ENCODE measurements at places on chromosomes 1 and 21.

DNA sequence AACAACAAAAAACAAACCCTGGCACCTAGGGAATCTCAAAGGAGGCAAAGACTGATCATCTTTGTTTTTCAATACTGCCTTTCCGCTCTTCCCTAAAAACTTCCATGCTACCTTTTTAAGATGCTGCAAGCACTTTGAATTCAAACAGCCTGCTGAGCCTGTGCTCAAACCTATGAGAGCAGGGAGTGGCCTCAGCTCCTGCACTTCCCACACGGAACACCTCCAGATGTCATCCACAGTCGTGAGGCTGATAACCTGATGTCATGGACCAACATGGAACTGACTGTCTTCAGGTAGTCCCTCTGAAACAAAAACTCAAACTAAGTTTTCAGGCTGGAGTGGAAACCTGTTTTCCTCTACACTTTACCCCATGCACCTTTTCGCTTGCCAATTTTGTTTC is 46.8 kb downstream of the DESI2 start:
- no peak for DNase-seq

- DNase-seq, result peak; percentile 43
Observed at GRCh38 chr1:2134621-2135307, 59.8 kb downstream of the FAAP20 start.

- DNase-seq, result no peak
Observed at GRCh38 chr1:6144647-6145395, 35.3 kb downstream of the CHD5 start.

DNA sequence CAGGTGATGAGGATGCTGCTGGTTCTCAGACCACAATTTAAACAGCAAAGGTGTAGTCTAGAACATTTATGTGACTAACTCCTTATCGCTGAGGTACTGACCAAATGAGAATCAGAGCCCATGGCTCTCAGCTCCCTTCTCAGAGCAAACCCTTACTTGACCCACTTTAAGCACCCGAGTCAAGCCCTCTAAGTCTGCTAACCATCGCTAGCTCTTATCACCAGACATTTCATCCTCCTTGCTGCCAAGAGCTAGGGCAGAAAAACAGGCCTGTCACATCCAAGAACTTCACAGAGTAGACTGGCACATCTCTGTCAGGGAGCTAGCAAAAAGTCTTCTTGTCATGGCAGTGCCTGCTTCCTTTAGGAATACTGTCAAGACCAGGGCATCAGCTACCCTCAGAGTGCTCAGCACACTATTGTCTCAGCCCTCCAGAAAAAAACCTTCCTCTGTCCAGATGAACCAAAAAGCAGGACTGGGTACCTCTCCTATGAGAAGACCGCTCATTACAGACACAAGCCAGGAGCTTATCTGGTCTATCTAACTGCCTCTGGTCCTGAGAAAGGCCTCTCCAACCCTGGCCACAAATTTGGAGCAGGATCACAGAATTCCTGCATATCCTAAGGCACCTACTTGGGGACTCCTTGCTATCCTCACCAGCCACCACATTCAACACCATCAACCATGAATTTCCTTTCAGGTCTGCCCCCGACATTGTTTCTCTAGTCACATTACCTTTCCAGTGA is 26.2 kb downstream of the ERI3 start:
- no peak for DNase-seq

- DNase-seq, result no peak
Observed at GRCh38 chr21:42592156-42592820, 61.1 kb upstream of the PDE9A start.

DNA sequence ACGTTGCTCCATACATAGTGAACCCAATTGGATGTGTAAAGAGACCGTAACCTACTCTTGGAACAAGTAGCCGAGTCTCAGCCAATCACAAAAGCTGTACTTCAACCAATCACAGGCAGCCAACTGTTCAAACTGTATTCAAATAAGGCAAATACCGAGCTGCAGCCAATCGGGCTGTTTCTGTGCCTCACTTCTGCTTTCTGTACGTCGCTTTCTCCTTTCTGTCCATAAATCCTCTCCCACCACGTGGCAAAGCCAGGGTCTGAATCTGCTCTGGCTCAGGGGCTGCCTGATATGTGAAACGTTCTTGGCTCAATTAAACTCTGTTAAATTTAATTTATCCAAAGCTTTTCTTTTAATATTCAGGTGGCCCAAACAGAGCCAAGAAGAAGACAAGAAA is 210.3 kb downstream of the URB2 start:
- no peak for DNase-seq

- no peak for DNase-seq
Observed at GRCh38 chr1:22163564-22163963, 20.7 kb upstream of the WNT4 start.

DNA sequence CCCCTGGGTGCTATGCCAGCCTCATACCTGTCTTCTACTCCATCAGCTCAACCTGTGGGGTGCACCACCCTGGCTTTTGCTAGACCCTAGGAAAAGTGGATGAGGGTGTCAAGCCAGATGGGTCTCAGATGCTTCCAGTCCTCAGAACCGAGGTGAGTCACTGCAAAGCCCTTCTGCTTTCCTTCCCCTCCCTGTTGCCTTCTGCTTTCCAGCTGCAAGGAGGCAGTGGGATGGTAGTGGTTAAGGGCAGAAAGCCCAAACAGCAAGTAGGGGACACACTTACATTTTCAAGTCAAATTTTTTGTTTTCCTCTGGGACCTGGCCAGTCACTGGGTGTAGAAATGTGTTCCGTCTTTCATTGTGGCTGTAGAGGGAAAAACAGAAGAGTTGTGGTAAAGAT is 60.7 kb upstream of the GOLT1A start:
- no peak for DNase-seq

GRCh38 chr1:150155413-150156071 is 5.8 kb downstream of the PLEKHO1 start:
- no peak for DNase-seq

DNA sequence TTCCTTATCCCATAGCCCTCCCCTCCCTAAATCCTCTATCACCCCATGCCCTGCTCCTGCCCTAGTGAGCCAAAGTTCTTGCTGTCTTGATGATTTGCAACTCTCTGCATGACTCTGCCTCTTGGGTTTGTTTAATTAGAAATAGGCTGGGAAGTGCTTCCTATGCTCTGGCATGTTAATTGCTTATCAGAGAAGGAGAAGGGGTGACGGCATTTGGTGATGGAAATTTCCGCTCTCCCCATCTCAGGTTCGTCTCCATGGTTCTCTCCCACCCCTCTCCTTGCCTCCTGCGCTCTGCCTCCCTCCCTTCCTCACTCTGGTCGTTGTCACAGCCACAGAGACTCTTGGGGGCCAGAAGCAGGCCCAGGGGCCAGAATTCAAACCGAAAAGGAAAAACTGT is 68.9 kb downstream of the LRRN2 start:
- DNase-seq, result no peak

- DNase-seq, result no peak
Observed at GRCh38 chr1:61956784-61957183, 214.5 kb downstream of the PATJ start.

DNA sequence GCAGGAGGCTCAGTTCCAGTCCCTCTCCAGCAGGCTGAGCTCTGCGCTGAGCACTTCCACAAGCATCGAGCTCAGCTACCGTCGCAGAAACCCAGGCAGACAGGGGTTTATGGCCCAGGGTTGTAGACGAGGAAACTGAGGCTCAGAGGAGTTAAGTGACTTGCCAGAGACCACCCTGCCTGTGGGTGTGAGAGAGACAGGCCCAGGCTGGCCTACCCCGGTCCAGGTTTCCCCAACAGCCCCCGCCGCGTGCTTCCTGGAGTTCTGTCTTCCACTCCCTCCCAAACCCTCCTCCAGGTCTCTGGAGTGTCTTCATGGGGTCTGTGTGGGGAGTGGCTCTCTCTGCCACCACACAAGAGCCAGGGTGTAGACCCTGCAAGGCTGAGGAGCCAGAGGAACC is 615.9 kb downstream of the PTPRU start:
- no peak for DNase-seq

- no peak for DNase-seq
Observed at GRCh38 chr1:54976747-54977146, 3.7 kb upstream of the TMEM61 start.

GRCh38 chr1:4627353-4627752 is 27.1 kb upstream of the AJAP1 start:
- DNase-seq, result no peak

GRCh38 chr21:15094706-15095105 is 29.9 kb upstream of the NRIP1 start:
- DNase-seq, result no peak

DNA sequence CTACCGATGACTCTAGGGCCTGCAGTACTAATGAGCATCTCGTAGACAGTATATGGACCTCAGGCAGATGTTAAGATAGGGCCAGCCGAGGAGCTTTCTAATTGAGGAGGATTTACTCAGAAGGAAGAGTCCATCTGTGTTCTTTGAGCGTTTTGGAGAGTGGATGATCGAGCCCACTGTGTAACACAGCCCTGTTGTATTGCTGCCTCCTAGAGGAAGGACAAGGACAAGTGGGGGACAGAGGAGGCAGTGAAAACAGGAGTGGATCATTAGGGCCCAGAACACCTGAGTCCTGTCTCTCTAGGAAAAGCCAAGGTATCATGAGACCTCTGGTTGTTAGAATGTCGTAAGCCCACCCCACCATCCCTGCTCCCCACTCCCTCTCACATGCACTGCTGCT is 62.9 kb downstream of the TBX19 start:
- DNase-seq, result no peak

DNA sequence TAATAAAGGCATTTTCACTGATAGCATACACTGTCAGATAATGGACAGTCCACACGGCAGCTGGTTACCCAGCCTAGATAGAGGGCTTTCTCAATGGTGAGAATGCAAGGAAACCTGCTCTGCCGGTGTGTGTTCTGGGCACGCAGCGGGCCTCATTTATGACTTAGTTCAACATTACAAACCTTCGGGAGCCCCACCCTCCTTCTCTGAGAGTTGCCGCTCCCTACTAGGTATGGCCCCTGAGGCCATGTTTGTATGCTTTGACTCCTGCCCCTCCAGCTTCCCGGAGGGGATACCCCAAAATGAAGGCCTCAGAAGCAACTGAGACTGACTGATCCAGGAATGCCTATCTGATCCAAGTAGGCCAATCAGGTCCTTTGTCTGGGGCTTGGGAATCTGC is 17.2 kb upstream of the FABP3 start:
- no peak for DNase-seq

GRCh38 chr21:35428001-35428320 is 378.9 kb upstream of the RUNX1 start:
- no peak for DNase-seq

GRCh38 chr1:174040387-174040786 is 18.2 kb upstream of the RC3H1 start:
- DNase-seq, result no peak

DNA sequence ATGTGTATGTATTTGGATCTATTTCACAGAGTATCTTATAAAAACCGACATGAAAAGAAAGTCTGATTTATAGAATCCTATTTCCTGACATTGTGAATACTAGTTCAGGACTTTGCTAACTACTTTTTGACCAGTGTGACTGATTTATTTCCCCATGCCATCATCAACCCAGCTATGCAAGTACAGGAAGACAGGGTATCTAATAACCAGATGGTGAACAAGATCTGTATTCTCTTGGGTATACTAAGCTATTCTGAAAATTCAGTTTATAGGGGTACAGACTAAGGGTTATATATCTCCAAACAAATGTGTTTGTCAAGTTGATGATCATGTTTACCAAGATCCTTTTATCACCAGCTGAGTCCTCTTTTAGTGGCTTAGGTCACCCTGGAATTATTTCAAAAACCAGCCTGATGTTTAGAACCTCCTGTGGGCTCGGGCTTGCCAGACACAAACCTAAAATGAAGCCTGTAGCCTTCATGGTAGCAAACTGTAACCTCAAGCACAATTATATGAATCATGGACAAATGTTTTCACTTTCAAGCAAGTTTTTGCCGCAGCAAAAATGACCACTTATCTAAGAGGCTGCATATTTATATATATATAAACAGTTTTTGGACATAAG is 185.1 kb downstream of the FGGY start:
- no peak for DNase-seq

- DNase-seq, result no peak
Observed at GRCh38 chr1:179153217-179153616, 71.3 kb downstream of the TOR3A start.

GRCh38 chr21:38643404-38644023 is 145.2 kb upstream of the ERG start:
- no peak for DNase-seq

GRCh38 chr21:43353282-43354025 is 73.5 kb downstream of the SIK1 start:
- DNase-seq, result no peak

DNA sequence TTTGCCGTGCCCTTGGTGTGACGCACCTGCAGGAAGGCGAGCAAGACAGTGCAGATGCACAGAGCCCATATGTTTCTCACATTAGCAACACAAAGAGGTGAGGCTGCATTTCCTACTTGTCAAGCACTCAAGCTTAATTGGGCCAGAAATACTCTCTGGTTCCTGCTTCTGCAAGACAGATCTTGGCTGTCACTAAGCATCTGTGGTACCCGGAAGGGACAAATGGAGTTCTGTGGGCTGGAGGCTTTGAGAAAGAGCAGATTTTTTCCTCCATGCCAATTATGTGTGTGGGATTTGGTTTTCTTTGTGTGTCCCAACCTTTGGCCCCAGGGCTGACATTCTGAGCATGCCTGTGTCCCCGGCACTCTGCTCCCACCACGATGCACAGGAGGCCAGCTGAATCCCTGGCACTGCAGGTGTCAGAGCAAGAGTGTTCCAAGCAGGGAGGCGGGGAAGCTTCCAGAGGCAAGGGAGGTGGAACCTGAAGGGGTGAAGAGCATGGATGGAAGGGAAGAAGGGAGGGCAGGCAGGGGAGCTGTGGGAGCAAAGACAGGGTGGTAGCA is 52.0 kb upstream of the STUM start:
- no peak for DNase-seq

GRCh38 chr21:37259426-37259825 is 7.7 kb downstream of the VPS26C start:
- no peak for DNase-seq

- DNase-seq, result no peak
Observed at GRCh38 chr1:87642581-87643221, 314.0 kb downstream of the LMO4 start.

DNA sequence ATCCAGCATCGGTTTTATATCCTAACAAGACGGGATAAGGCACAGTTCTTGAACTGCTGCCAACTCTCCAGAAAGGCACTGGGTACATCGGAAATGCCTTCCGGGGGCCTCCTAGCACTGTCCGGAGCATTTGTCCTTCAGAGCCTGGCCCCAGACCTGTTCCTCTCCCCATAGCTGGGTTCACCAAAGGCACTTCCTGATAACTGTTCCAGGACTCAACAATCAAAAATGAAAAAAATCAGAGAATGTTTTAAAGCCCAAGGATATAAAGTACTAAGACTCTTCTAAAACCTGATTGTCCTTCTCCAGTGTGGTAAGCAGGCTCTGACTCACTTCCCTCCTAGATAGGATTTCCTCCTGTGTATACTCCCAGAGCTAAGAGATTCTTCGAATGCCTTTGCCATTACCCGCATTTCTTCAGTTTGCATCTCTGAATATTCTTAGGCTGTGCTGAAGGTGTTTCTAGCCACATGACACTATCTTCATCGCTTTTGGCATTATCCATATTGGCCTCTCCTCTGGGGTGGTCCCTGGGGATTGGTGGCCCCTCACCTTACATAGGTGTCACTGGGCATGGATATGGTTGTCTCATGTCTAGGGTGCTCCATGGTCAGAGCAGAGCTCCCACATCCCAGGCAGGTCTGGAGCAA is 112.9 kb downstream of the ZBTB18 start:
- DNase-seq, result no peak

GRCh38 chr21:34345091-34345871 is 18.5 kb upstream of the KCNE2 start:
- no peak for DNase-seq

All from naive thymus-derived CD8-positive, alpha-beta T cell (primary cell).